ENCODE measurements at places on chromosomes 13 and 19.

DNA sequence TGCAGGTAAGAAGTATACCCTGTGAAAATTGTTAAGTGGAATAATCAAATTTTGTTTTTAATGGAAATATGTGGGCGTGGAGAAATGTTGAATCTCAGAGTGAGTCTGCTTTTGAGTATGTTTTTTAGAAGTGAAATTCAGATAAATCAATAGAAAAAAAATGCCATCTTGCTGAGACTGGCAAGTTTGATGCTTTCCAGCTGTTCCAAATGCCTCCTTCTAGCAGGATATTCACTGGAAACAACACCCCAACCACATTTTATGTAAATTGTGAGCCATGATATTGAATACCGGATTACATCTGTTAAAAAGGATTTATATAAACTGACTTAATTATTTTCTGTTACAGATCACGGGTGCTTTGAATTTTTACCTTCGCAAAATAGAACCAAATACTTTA is 115.4 kb downstream of the ITGBL1 start:
- DNase-seq: no peak

GRCh38 chr13:102441085-102441484 is 39.2 kb upstream of the FGF14 start:
- DNase-seq: no peak

DNA sequence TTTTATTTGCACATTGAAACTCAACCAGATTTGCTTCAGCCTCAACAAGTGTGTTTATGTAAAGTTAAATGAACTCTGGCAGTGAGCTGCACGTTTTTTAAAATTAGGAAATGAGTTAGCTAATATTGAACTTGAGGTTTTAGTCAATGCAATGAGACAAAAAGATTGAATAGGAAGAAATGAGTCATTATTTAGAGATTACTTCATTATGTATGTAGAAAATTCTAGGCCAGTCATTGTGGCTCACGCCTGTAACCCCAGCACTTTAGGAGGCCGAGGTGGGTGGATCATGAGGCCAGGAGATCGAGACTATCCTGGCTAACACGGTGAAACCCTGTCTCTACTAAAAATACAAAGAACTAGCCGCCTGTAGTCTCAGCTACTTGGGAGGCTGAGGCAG is 22.8 kb upstream of the CD70 start:
- DNase-seq: peak; percentile 47

- DNase-seq: no peak
Observed at GRCh38 chr13:97849305-97849704, 104.2 kb upstream of the IPO5 start.

DNA sequence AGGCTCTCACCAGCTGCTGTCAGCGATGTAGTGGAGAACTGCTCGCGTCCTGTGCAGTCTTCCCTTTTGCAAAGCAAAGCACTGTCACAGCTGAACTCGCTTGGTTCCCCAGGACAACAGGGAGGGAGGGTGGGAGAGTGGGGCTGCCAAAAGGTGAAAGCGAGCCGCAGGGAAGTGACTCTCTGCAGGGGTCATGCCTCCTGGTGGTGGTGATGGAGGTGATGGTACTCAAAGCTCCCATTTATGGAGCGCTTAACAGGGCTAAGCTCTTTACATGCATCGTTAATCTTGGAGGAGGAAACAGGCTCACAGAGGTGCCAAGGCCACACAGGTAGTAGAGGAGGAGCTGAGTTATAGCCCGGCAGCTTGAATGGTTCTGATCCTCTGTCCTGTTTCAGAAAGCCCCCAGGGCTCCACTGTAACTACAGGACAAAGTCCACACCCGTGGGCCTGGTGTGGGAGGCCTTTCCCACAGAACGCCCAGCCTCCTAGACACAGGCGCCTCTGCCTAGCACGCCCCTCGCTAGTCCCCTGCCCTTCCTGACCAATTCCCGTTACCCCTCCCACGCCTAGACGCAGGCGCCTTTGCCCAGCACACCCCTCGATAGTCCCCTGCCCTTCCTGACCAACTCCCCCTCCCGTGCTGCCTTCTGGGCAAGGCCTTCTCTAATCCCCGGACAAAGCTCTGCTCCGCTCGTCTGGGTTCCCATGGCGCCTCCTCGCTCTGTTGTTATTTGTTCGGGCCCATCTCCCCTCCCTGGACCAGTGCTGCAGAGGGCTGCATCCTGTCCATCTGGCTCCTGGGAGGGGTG is 10.7 kb downstream of the PPP1R37 start:
- no peak for DNase-seq

- no peak for DNase-seq
Observed at GRCh38 chr13:28805193-28805819, 14.8 kb upstream of the MTUS2 start.

DNA sequence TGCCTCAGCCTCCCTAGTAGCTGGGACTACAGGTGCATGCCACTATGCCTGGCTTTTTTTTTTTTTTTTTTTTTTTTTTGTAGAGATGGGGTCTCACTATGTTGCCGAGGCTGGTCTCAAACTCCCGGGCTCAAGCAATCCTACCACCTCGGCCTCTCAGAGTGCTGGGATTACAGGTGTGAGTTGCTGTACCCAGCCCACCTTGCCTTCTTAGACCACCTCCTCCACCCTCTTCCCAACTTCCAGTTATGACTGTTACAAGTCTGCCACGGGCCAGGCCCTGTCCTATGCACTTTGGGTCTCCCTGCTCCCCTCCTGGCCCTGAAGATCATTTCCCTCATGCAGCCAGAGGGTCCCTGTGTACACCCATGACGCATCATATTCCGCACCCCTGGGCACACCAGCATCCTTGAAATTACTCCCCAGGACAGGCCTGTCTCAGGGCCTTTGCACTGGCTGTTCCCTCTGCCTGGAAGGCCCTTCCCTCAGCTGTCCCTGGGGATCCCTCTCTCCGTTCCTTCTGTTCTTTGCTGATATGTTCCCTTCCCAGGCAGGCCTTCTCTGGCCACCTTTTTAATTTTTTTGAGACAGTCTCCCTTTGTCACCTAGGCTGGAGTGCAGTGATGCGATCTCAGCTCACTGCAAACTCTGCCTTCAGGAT is 3.0 kb downstream of the LGALS4 start:
- no peak for DNase-seq

DNA sequence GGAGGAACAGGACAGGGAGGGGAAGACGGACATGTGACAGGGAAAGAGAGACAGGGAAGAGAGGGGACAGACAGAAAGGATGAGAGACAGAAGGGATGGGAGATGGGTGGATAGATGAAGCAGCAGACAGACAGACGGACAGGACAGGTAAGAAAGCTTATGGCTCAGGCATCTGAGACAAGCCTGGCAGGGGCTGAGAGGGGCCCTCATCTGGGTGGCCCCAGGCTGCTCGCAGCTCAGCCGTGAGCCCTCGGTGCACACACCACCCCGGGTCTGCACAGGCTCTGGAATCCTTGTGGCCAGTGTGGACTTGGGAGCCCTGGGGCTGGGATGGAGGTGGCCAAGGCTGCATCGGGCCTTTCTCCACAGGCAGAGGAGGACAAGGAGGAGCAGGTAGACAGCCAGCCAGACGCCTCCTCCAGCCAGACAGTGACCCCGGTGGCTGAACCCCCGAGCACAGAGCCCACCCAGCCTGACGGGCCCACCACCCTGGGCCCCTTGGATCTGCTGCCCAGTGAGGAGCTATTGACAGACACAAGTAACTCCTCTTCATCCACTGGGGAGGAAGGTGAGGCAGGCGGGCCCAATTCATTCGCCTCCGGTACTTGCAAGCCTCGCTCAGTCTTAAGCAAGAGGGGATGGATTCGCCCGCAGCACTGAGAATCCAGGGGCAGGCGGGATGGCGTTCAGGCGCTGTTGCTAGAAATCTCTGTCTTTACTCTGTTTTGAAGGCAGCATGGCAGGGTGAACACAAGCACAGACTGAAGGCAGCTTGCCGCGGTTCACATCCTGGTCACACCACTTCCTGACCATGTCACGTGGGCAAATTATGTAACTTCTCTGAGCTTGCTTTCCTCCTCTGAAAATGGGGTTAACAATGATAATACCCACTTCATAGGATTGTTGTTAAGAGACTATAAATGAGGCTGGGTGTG is 14.0 kb downstream of the GRAMD1A start:
- no peak for DNase-seq

- no peak for DNase-seq
Observed at GRCh38 chr19:10761443-10762250, 43.8 kb downstream of the DNM2 start.

GRCh38 chr13:57673197-57673596 is 41.7 kb downstream of the PCDH17 start:
- no peak for DNase-seq

DNA sequence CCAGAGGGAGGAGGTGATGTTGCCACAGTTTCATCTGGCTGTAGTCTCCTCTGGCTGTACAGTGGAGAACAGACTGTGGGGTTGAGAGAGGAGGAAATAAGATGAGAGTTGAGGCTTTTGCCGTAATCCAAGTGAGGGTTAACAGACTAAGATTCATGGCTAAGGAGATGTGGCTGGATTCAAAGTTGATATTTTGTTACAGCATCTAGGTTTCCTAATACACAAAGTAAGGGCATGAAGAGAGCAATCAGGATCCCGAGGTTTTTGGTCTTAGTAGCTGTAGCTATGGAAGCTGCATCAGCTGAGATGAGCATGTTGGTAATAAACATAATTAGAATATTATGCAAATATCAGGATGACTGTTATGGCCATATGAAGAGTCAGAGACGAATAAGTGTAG is 1.4 kb downstream of the ZNF776 start:
- no peak for DNase-seq

DNA sequence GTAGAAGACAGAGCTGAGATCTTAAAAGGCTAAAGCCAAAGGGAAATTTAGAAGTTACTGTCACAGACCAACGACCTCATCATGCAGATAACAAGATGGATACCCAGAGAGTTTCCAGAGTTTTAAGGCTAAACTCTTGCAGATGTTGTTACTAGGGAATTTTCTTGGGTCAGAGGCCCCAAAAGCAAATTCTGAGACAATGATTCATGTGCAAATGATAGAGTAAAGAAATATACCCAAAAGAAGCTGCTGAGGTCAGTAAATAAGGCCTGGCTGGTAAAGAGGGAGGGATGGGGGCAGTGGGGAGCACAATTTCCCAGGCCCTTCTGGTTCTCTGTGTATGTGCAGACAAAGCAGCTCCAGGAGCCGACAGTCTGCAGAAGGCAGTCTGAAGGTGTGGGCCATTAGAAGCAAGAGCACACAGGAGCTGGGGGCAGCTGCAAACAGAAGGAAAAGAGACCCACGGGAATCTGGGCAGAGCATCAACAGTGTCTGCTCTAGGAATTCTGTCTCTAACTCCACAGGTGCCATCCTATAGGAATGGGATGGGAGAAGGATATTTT is 330.8 kb downstream of the TBC1D4 start:
- no peak for DNase-seq

- no peak for DNase-seq
Observed at GRCh38 chr19:11025445-11025844, 63.8 kb upstream of the LDLR start.

DNA sequence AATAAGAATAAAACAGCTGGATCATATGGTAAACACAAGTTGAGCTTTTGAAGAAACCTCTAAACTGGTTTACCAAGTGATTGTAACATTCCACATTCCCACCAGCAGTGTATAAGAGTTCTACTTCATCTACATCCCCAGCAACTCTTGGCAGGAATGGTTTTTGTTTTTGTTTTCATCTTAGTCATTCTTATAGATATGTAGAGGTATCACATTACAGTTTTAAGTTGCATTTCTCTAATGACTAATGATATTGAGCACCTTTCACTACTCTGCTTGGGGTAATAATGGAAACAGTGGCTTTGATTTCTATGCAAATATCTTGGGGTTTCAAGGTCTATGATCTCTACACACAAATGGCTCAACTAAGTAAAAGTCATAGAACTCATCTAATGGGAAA is 614.5 kb downstream of the TBC1D4 start:
- no peak for DNase-seq

- DNase-seq: no peak
Observed at GRCh38 chr19:29629836-29630534, 23.9 kb downstream of the POP4 start.

DNA sequence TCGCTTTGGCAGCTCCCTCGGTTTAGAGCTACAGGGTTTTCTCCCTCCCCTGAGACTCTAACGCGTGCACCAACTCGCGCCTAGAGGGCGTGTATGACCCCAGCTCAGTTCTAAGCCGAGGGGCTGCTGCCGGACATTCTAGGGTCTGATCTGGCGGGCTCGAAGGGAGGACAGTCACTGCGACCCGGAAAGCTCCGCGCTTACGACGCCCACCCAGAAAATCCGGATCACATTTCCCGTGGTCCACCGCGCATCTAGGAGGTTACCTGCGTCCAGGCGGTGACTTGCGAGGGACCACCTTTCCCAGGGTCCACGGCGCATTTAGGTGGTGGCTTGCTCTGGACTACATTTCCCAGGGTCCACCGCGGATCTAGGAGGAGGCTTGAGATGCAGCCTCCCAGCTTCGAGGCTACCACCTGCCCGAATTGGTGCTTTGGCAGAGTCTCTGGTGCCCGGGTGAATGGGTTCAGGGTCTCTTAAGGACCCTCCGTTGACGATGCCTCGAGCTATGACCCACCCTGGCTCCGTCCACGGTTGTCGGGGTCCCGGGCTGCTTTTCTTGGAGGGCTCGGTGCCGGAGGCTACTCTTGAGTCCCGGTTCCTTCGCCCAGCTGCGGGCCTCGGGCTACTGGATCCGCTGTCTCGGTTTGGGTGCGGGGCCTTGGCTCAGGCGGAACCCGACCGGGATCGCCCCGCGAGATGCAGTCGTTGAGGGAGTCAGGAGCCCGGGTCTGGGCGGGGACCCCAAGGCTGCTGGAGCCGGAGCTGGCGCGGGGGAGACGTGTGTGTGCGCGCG is 30.5 kb downstream of the ZNF146 start:
- DNase-seq: no peak

GRCh38 chr19:17797424-17798201 is 2.7 kb downstream of the B3GNT3 start:
- no peak for DNase-seq

DNA sequence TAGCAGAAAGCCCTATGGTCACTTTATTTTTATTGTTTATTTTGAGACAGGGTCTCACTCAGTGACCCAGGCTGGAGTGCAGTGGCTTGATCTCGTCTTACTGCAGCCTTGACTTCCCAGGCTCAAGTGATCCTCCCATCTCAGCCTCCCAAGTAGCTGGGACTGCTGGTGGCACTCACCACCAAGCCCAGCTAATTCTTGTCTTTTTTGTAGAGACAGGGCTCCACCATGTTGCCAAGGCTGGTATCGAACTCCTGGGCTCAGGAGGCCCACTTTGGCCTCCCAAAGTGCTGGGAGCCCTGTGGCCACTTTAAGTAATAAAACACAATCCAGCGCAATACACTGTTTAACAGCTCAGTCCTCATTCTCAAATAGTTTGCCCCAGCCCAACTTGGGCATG is 69.3 kb downstream of the NUFIP1 start:
- no peak for DNase-seq

All from AG09309 (cell line).